ENCODE measurements at places on chromosomes 2 and 18.
A peak's percentile ranks its signal among the peaks of the same experiment; 100 is the strongest.

DNA sequence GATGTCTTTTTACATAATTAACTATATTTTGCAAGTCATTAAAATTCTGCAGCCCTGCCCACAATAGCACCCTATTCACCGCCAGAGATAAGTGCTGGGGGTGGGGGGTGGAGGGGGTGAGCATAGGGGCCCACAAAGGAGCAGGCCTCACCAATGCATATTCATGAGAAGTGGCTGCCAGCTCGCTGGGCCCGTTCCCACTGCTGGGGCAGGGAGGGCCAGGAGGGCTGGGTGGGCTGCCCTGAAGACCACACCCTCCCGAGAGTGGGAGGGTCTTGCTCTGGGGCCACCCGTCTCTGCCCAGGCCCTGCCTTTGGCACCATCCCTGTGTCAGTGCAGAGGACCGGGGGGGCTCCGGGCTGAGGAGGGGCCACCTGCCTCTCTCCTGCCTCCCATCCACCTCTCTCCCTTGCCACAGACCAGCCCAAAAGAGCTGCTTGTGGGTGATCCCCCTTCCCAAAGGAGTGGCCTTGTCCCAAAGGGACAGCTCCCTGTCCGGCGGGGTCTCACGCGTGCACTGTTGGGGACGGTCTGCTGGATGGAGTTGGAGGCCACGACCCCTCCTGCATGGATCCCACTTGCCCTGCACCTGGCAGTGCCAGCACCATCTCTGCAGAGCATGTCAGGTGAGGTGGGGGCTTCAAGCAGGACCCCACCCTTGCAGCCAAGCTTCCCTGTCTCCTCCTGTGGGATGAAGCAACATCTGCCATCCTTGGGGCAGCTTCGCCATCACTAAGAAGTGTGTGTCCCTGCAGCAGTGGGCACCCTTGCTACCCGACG lies 138.8 kb upstream of the GPC1 start:
- no peak for DNase-seq

GRCh38 chr2:150698016-150698661 lies 210.7 kb upstream of the RND3 start:
- DNase-seq, result peak; percentile 62

DNA sequence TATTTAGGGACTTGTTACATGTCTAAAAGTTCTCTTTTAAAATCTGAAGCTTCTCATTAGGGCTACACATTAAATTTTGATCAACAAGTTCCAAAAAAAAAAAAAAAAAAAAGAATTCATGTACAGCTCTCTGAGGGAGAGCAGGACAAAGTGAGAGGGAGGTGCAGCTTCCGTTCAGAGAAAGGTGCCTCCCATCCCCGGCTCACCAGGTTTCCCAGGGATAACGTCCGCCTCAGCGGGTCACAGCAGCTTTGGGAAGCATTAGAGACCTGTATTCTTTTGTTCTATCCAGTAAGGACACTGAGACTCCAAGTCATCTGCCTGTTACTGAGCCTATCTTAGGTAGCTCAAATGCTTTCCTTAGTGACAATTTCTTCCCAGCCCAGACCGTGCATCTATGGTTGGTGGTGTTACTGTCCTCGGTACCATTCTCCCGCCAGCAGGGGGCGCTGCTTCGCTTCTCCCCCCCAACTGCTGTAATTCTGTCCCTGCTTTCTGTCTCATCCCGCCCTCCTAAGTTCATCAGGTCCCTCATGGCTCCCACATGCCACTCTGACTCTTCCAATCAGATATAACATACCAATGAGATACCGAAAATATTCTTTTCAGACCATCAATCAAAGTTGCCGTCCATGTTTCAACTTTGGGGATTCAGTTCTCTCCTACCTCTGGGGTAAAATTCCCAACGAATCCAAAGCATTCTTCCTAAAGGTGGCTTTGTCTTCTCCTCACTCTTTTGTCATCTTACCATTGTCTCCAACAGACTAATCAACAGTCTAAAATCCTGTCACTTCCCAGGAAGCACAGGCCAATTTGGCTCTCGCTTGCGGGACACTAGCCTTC lies 466.5 kb downstream of the METTL4 start:
- peak; percentile 37 for DNase-seq

- no peak for DNase-seq
These were observed 1508.7 kb upstream of the TMEFF2 start for GRCh38 chr2:193703411-193703810.

- DNase-seq, result no peak
These were observed 53.5 kb upstream of the ID2 start for GRCh38 chr2:8628179-8628865.

- no peak for DNase-seq
These were observed 219.7 kb downstream of the NDUFA10 start for GRCh38 chr2:239805414-239805813.
